Cardiac septum (tissue), 1 donor: ENCODE measurements at places on chromosomes 3 and 15. TPM values are rescaled to one million over a fixed set of nuclear protein-coding genes. Genes with fewer than 3 reads are reported as not detected.

The ARNT2 gene
- total RNA-seq = 4.7 TPM

The COL6A5 gene
- not detected for total RNA-seq

The CYP1A2 gene
- not detected for total RNA-seq

The DPPA2 gene
- total RNA-seq = not detected

The DNAH12 gene
- 0.22 TPM for total RNA-seq

The TRAK1 gene
- 246 TPM for total RNA-seq

The COMMD2 gene
- total RNA-seq = 19.5 TPM

The CTSH gene
- 38.8 TPM for total RNA-seq

The PTX3 gene
- 2.2 TPM for total RNA-seq

The C3orf85 gene
- not detected for total RNA-seq

The IMPG2 gene
- 0.38 TPM for total RNA-seq

The CEMIP gene
- total RNA-seq = 0.46 TPM

The MST1R gene
- 1.2 TPM for total RNA-seq

The CISH gene
- total RNA-seq = 21.1 TPM

GRCh38 chr3:183349421-183350157, 78.8 kb downstream of the MCF2L2 start:
- no peak for DNase-seq

DNA sequence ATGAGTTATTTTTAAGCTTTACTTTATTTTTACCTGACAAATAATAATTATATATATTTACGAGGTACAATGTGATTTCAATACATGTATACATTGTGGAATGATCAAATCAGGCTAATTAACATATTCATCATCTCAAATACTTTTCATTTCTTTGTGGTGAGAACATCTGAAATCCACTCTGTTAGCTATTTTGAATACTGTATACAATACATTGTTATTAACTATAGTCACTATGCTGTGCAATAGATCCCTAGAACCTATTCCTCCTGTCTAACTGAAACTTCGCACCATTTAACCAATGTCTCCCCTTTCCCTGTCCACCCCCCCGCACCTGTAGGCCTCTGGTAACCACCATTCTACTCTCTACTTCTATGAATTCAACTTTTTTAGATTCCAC, 7.9 kb upstream of the SPPL2A start:
- DNase-seq = no peak

GRCh38 chr3:83248454-83248853, 1487.0 kb upstream of the GBE1 start:
- no peak for DNase-seq

DNA sequence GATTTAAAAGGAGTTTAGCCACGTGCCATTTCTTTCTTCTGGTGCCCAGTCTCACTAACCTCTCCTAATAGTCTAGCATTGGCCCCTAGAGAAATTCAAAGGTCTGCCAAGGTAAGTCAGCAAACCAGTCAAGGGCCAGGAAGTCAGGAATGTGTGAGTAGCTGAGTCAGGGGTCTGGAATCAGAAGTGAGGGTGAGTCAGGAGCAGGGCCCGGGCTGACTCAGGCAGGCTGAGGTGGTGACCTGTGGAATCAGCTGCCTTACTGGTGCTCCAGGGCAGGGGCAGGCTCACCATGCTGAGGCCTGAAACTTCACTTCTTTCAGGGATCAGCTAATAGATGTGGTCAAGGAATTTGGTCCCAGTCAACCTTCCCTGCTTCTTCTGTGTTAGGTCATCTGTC, 105.8 kb upstream of the MYZAP start:
- no peak for DNase-seq

- DNase-seq = no peak
Observed at GRCh38 chr3:194061421-194062030, 74.4 kb upstream of the HES1 start.

DNA sequence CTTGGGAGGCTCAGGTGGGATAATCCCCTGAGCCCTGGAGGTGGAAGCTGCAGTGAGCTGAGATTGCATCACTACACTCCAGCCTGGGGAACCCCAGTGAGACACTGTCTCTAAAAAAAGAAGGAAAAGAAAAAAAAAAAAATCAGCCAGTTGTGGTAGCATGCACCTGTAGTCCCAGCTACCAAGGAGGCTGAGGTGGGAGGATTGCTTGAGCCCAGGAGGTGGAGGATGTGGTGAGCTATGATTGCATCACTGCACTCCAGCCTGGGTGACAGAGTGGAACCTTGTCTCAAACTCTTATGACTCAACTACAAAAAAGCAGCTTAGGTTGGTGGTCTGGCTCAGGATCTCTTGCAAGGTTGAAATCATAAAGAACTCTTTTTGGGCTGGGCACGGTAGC, 19.3 kb upstream of the GPX1 start:
- DNase-seq = no peak

DNA sequence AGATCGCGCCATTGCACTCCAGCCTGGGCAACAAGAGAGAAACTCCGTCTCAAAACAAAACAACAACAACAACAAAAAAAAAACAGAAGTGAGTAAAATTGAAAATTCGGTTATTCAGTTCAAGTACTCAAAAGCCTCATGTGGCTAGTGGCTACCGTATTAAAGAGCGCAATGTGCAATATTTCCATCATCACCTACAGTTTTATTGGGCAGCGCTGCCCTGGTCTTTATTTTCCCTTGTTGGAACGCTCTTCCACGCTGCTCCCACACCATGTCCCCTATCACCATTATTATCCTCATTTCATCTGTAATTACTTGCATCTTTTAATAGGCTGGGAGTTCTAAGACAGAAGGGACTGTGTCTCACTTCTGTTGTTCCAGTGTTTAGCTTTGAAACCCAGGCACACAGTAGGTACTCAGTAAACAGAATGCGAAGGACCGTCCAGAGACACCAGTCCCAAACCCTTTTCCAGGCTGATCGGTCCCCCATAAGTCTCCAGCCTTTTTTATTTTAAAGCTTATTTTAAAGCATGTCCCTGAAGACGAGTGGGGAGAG, 423 bp upstream of the HACD3 start:
- DNase-seq = no peak

GRCh38 chr3:126960604-126960995, 22.3 kb upstream of the PLXNA1 start:
- no peak for DNase-seq

DNA sequence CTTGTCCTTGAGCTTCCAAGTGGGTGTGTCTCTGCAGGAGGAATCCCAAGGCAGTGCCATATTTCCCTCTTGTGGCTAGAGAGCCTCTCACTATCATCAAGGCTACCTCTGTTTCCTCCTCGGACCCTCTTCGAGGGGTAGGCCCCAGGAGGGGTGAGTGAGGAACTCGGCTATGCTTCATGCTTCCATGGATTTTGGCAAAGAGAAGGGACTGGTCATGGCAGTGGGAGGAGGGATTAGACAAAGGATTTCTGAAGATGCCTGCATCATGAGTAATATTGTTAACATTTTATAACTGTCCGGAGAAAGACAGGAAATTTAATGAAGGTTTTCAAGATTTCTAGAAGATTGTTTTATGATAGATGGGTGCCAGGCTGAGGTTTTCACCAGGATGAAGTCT, 241.5 kb downstream of the CLSTN2 start:
- DNase-seq = no peak

DNA sequence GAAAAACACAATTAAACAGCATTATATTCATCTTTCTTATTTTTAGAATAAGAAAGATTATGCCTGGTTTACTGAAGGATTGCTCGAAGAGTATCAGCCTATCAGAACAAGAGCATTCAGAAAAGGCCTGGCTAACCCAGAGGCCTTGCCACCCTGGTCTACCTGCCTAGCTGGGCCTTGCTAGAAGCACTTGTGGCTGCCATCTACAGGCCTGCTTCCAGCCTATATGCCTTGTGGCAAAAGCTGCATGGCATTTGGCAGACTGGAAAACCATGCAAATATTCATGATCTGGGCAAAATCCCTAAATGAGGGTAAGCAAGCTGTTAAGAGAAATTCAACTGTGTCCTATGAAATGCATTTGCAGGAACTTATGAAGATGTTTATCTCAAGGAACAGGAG, 9.3 kb upstream of the ATP13A4 start:
- DNase-seq = no peak

DNA sequence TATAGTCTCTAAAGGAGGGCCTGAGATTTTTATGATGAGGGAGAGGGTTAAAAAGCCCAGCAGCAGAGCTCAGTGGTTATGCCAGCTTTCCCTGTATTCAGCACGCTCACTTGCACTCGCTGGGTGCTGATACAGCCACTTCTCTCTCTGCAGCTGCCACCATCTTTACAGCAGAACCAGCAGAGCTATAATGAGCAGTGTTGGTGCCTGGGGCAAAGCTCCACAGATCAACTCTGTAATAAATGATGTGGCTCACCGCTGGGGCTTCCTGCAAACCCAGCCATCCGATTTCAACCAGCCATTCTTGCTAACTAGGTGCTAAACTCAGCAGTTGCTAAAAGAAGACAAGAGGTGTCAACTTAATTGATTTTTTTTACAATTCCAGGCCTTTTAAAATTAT, 48.0 kb downstream of the ARNT2 start:
- DNase-seq = no peak

DNA sequence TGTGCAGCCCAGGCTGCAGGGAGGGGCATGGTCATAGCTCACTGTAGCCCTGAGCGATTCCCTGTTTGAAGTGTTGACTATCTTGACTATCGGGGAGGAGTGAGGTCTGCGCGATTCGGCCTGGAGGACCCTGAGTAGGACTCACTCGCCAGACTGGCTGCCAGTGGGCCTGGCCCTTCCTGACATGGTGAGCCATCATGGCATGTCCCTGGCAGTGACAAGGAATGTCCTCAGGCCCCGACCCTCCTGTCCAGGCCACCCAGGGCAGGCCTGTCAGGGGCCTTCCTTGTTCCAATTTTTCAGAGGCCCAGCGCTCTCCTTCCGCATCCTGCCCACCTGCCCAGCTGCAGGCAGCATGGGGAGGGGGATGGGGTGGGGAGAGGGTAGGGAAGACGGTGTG, 5.2 kb upstream of the OCA2 start:
- peak; percentile 49 for DNase-seq

DNA sequence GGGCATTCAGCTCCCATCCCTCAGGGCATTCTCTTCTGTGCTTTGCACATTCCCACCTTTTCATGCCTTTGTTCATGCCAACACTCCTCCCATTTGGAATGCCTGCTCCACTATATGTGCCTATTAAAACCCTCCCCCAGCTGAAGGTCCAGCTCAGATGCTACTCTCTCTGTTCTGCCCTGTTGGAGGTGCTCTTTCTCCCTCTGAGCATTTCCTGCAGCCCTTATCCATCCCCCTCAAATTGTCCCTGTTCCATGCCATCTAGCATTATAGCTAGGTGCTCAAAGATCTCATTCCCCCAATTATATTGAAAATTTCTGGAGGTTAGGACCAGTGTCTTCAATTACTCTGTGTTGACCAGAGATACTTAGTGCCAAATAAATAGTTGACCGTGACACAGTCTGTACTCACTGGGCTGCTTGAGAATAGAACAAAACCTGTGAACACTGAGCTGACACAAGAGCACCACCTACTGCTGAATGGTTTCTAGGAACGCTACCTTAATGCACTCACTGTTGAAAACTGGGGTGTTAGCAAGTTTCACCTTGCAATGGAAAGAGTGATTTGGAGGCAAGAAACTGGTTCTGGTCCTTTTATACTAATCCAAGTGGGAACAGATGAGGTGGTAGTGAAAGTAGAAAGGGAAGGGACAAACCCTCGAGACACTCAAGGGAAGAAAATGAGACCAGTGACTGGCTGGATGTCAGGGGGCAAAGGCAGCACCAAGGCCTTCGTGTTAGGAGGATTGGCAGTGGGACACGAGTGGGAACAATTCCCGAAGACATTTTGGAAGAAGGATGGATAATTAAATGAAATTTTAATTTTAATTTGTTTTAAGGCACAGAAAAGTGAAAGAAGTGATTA, 289.8 kb upstream of the ROPN1 start:
- no peak for DNase-seq

DNA sequence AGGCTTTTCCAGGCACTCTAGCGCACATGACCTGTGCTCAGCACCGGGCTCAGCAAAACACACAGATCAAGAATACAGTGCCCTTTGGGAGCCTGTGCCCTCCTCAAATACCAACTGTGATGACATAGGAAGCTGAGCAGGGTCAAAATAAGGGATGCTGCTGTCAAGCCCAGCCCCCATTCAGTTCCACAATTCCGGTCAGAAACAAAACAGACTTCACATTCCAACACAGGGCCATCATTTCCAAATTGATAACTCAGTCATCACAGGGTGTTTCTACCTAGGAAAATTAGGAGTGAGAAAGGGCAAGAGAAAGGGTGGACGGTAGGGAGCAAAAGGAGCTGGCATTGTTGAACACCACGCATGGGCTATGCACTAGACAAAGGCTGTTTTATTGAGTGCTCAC, 158.4 kb upstream of the CCDC54 start:
- DNase-seq = no peak

DNA sequence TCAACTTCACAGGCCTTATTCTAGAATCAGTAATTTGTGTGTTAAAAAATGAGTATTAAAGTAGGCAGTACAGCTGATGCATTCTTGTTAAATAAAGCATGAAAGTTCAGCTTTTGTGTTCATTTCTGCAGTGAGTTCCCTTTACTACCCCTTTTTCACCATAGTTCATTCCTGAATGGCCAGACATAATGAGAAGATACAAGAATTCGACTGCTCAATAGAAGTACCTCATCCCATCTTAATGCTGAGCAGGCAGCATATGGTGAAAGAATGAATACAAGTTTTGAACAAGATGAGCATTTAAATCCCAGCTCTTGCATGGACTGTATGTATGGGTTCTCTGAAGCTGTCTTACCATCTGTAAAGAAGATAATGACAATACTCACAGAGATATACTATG, 647.6 kb upstream of the TGFBR2 start:
- DNase-seq = no peak

GRCh38 chr3:195907684-195907933, 742 bp downstream of the TNK2 start:
- DNase-seq = no peak

GRCh38 chr15:32723171-32723948, 5.6 kb downstream of the GREM1 start:
- DNase-seq = no peak

DNA sequence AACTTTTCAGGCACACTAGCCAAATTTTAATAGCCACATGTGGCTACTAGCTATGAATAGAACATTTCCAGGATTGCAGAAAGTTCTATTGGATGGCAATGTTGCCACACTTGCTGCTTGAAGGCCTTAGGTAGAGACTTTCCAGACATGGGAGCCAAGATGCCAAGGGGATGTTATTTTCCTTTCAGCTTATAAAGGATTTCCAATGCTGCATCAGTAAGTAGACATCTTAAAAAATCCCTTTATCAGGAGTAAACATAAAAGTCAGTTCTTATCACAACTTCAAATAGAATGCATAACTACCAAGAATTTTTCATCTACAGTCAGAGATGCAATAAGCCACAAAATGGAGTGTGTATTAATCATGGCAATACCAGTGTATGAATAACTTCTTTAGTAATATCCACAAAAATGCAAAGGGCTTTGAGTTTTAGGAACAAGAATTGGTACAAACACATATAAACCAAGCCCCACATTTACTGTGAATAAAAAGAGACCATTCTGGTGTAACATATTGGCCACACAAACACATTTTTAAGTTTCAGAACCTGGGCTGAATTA, 457.1 kb upstream of the ADAMTS9 start:
- no peak for DNase-seq

- DNase-seq = no peak
Observed at GRCh38 chr3:15372918-15373317, 40.5 kb upstream of the SH3BP5 start.

- no peak for DNase-seq
Observed at GRCh38 chr3:20310629-20311028, 124.6 kb upstream of the SGO1 start.

GRCh38 chr3:32973982-32974381, 22.5 kb downstream of the CCR4 start:
- no peak for DNase-seq
